Large intestine (tissue), 12 donors: ENCODE measurements at places on chromosomes 4 and X. TPM values are rescaled to one million over a fixed set of nuclear protein-coding genes. Genes with fewer than 3 reads are reported as not detected.

The VCX3B gene
- polyA plus RNA-seq, result not detected

The SLC6A14 gene
- polyA plus RNA-seq, result 1.1 TPM

- H3K27ac ChIP-seq, result no peak overlapping the region
- no peak overlapping the region for H3K4me3 ChIP-seq
- no peaks in the 10 kb centered on the region for H3K4me1 ChIP-seq
- H3K27me3 ChIP-seq, result no peaks in the 10 kb centered on the region
These were observed 27.8 kb upstream of the TSPAN5 start for GRCh38 chr4:98686043-98686707.

DNA sequence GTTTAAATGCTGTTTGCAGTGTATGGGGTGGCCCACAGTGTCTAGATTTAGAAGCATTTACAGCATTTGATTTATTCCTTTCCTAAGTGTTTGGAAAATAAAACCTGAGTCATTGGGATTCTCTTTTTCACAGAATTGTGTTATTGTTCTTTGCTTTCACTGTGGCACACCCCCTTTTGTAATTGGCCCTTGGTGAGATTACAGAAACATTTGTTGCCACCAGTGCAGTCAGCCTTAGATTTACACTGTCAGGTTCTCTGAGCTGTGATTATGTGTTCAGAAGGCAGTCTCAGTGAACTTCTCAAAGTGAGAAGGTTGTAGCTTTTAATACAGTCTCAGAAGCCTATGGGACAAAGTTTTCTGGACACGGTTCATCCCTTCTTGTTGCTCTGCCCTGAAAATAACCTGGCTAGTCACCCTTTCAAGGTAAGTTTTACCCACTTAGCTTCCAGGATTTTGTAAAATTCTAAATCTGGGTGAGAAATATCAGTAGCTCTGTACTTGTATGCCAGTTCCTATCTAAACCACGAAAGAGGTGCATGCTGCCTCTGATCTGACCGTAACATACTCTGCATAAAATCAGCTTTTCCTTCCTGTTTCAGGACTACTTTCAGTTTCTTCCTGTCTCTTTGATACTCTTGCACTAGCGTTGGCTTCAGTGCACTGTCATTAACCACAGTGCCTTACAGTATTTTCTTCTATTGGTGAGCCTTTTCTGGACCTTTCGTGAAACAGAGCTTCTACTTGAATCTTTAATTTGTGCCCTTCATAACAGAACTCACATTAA lies 12.6 kb downstream of the RUFY3 start:
- no peaks in the 10 kb centered on the region for H3K27me3 ChIP-seq
- DNase-seq, result peak; percentile 76
- H3K4me1 ChIP-seq, result peaks cover 4% of the 10 kb centered on the region
- peak overlapping the region; percentile 39 for H3K4me3 ChIP-seq
- H3K27ac ChIP-seq, result peak overlapping the region; percentile 72

DNA sequence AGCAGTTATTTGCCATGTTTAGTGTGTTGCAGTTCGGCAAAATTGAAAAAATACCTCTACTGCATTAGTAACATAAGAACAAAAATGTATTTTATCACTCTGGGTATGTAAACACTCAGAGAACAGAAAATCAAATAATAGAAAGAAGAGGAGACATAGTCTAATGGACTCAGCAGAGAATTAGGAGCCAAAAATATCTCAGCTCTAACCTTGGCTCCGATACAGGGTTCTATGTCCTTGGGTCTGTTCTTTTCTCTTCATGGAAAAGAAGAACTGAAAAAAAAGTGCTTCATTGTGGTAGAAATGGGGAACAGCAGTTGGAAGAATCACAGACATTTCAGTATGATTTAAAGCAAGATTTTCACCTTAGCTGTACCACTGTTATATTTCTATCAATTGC lies 240.5 kb upstream of the CXXC4 start:
- no peaks in the 10 kb centered on the region for H3K4me1 ChIP-seq
- no peak for DNase-seq
- no peaks in the 10 kb centered on the region for H3K27me3 ChIP-seq
- no peak overlapping the region for H3K27ac ChIP-seq

GRCh38 chr4:86657910-86658309 lies 63.8 kb downstream of the PTPN13 start:
- no peaks in the 10 kb centered on the region for H3K27me3 ChIP-seq
- no peak for DNase-seq
- no peak overlapping the region for H3K27ac ChIP-seq
- H3K4me1 ChIP-seq, result no peaks in the 10 kb centered on the region
- no peak overlapping the region for H3K4me3 ChIP-seq

GRCh38 chr4:83961575-83961974 lies 425.7 kb downstream of the GPAT3 start:
- no peaks in the 10 kb centered on the region for H3K36me3 ChIP-seq
- H3K27me3 ChIP-seq, result no peaks in the 10 kb centered on the region
- no peak for DNase-seq
- no peak overlapping the region for H3K27ac ChIP-seq
- H3K4me3 ChIP-seq, result no peak overlapping the region
